Uterus (tissue), 4 donors: ENCODE measurements at places on chromosomes 1 and 21. TPM values are rescaled to one million over a fixed set of nuclear protein-coding genes. Genes with fewer than 3 reads are reported as not detected.
A peak's percentile ranks its signal among the peaks of the same experiment; 100 is the strongest.

CD52 gene
- total RNA-seq: 7.8 TPM

PRAMEF12 gene
- total RNA-seq: not detected

MPL gene
- not detected for total RNA-seq

CTNNBIP1 gene
- total RNA-seq: 7.7 TPM

HSPB7 gene
- total RNA-seq: 283 TPM

IARS2 gene
- 76.5 TPM for total RNA-seq

RPE65 gene
- total RNA-seq: not detected

TRAF3IP3 gene
- 1.3 TPM for total RNA-seq

CLEC20A gene
- total RNA-seq: not detected

S1PR1 gene
- 55.6 TPM for total RNA-seq

DNA sequence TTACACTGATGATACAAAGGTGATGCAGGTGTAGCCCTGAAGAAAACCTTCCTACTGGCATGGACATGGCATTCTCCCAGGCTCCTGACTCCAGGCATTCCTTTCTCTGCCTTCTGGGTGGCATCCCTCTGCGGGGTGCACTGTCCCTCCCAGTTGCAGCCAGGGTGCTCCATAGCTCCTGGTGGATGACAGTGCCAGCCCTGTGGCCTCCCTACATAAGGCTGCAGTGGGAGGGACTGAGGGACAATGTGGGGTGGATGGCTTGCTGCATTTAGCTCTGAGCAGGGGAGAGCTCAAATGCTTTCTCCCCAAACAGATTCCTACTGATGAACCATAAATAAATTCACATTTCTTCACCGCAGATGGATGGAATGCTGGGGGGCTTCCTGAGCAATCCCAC, 97.0 kb upstream of the GJB5 start:
- H3K4me1 ChIP-seq: no peaks in the 10 kb centered on the region
- no peak overlapping the region for H3K27ac ChIP-seq
- DNase-seq: no peak
- H3K27me3 ChIP-seq: no peaks in the 10 kb centered on the region
- H3K4me3 ChIP-seq: no peak overlapping the region
- no peaks in the 10 kb centered on the region for H3K36me3 ChIP-seq

DNA sequence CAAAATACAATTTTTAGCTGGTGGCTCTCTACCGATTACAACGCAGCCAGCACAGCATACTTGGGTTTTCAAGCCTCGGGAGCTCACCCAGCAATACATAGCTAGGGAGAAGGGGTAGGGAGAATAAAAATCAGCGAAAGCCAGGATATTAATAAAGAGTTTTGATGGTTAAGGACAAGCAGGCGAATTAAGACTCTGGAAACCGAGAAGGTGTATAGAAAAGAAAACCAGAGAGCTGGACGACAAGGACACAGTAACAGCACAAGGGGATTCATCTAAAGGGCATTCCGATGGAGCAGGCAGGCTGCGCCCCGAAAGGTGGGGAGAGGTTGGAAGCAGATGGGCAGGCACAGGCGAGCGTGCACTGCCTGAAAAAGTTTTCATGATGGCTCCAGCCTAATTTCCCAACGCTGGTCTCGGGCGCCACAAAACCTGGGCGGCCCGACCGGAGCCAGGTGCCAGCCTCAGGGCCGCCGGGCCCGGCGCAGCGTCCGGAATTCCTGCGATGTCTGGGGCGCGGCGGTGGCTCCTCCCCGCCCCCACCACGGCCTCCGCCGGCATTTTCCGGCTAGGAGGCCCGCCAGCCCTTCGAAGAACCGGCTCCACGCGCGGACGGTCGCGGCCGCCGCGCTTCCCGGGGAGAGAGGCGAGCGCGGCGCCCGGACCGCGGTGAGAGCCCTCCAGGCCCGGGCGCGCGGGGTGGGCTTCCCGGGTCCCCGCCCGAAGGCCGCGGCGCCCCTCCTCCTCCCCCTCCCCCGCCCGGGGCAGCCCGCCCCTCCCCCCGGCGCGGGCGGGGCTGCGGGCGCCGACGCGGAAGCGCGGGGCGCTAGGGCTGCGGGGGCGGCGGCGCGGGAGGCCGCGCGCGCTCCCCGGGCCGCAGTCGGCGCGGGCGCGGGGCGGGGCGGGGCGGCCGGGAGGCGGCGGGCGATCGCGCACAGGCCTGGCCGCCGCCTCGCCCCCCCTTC, 774 bp upstream of the DYRK1A start:
- peak; percentile 54 for DNase-seq
- H3K4me3 ChIP-seq: peak overlapping the region; percentile 41
- no peaks in the 10 kb centered on the region for H3K36me3 ChIP-seq
- peak overlapping the region; percentile 100 for H3K27ac ChIP-seq

DNA sequence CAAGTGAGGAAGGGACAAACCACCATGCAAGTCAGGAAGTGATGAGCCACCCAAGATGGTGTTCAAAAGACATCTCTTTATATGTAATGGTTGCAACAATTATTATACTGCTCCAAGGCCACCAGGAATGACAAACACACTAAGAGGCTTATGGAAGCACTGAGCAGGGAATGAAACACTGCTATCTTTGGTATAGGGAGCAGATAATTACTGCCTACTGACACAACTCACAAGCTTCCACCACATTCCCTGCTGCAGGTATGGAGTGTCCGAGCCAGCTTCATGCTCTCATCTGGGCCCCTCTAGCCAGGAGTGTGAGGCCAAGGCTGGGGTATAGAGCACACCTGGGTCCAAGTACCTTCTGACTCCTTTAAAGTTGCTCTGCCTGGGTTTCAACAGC, 371.4 kb downstream of the HHAT start:
- no peak overlapping the region for H3K4me3 ChIP-seq
- H3K27me3 ChIP-seq: no peaks in the 10 kb centered on the region
- DNase-seq: no peak

DNA sequence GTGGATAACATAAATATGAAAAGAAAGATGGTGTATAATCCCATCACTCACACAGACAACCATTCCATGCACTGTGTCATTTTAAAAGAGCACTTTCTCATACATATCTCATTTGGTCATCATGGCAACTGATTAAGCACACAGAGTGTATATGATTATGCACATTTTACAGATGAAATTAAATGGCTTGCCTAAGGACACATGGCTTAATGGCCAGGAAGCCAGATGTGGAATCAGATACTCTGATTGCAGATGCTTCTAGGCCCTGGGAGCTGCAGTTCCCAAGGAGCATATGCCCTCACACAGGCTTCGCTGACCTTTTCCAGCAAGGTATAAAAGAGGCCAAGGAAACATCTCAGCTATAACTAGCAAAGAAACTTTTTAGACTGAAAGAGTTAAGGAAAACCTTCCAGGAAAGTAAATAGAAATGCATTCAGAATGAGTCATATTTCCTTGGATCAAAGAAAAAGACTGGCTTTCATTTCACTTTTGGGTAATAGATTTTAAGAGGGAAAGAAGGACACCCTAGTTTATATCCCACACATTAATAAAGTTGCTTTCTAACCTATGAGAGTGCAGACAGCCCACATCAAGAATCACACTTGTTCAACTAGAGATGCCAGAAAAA, 19.6 kb upstream of the FAM89A start:
- no peaks in the 10 kb centered on the region for H3K36me3 ChIP-seq
- no peak overlapping the region for H3K27ac ChIP-seq
- H3K4me1 ChIP-seq: no peaks in the 10 kb centered on the region
- H3K27me3 ChIP-seq: no peaks in the 10 kb centered on the region
- no peak overlapping the region for H3K4me3 ChIP-seq

DNA sequence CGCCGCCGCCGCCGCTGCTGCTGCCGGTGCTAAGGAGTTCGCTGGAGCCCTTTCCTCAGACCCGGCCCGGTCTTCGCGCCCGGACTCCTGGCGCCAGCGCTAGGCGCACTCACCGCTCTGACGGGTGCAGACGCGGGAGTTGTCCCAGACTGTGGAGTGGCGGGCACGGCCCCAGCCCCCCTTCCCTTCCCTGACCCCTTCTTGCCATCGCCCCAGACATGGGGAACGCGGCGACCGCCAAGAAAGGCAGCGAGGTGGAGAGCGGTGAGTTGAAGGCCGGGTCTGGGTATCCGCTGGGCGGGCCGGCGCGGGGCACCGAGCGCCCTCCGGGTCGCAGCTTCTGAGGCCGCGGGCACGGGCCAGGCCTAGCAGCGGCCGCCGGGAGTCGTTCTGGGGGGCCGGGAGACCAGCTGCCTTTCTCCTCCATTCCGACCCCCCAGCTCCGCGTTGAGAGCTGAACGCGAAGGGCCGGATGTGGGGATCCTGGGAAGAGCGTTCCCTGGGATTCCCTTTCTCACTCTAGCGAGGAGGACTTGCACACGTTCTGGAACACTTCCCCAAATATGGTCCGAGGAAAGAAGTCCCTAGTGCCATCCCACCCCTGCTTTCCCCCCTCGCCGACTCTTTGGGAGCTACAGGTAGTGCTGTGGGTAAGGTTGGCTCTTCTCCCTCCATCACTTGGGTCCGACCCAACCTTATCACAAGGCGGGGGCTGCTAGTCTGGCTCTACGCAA, 65.8 kb upstream of the PRKACB start:
- H3K4me3 ChIP-seq: peak overlapping the region; percentile 83
- no peaks in the 10 kb centered on the region for H3K4me1 ChIP-seq
- no peaks in the 10 kb centered on the region for H3K36me3 ChIP-seq
- peak overlapping the region; percentile 93 for H3K27ac ChIP-seq

- H3K4me1 ChIP-seq: no peaks in the 10 kb centered on the region
- no peak overlapping the region for H3K27ac ChIP-seq
- DNase-seq: no peak
- H3K36me3 ChIP-seq: no peaks in the 10 kb centered on the region
- H3K27me3 ChIP-seq: no peaks in the 10 kb centered on the region
Measured at GRCh38 chr21:26593800-26594199, 20.7 kb upstream of the CYYR1 start.

- peaks cover 9% of the 10 kb centered on the region for H3K4me1 ChIP-seq
- H3K27me3 ChIP-seq: no peaks in the 10 kb centered on the region
- no peak overlapping the region for H3K4me3 ChIP-seq
Measured at GRCh38 chr1:35633547-35633946, 7.8 kb downstream of the PSMB2 start.

DNA sequence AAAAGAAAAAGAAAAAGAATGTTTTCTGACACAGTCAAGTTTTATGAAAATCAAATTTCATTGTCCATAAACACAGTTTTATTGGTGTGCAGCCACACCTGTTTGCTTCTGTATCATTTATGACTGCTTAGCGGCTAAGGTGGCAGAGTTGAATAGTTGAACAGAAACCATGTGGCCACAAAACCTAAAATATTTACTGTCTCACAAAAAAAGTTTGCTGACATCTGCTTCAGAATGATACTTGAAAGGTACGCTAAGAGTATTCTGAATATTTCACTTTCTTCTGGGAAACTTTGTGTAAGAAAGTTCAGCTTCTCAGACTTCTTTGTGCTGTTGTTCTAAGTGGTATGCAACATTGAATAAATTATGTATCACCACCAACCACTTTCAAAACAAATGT, 6.2 kb downstream of the KCNK1 start:
- H3K4me3 ChIP-seq: no peak overlapping the region
- no peak for DNase-seq
- no peaks in the 10 kb centered on the region for H3K27me3 ChIP-seq
- H3K36me3 ChIP-seq: no peaks in the 10 kb centered on the region
- H3K27ac ChIP-seq: no peak overlapping the region

DNA sequence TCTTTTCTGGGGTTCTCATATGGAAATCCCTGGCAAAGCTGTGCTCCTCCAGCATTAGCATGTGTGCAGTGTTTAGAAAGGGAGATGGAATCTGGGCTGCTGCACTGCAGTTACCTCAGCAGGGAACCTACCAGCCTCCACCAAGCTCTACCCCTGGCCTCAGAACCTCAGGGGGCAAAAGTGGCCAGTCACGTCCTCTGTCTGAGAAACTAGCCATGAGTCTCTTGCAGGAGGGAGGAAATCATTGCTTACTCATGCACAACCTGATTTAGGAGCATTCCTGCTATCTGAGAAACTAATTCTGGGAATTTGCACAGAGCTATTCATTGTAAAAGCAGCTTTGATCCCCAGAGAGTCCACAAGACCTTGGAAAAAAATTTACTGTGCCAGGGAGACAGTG, 80.6 kb upstream of the IPO9 start:
- no peak overlapping the region for H3K4me3 ChIP-seq
- H3K36me3 ChIP-seq: no peaks in the 10 kb centered on the region
- no peak overlapping the region for H3K27ac ChIP-seq

GRCh38 chr21:42145569-42146272, 73.2 kb upstream of the ABCG1 start:
- no peaks in the 10 kb centered on the region for H3K27me3 ChIP-seq
- peak; percentile 38 for DNase-seq
- no peak overlapping the region for H3K27ac ChIP-seq
- no peaks in the 10 kb centered on the region for H3K4me1 ChIP-seq

DNA sequence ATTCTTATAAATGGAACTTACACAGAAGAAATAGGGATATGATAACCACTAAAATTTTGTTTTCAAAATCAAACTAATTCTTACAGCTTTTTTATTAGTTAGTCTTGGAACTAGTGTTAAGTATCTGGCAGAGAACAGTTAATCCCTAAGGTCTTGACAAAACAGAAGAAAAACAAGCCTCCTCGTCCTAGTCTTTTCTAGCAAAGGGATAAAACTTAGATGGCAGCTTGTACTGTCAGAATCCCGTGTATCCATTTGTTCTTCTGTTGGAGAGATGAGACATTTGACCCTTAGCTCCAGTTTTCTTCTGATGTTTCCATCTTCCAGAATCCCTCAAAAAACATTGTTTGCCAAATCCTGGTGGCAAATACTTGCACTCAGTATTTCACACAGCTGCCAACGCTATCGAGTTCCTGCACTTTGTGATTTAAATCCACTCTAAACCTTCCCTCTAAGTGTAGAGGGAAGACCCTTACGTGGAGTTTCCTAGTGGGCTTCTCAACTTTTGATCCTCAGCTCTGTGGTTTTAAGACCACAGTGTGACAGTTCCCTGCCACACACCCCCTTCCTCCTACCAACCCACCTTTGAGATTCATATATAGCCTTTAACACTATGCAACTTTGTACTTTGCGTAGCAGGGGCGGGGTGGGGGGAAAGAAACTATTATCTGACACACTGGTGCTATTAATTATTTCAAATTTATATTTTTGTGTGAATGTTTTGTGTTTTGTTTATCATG, 42.3 kb upstream of the LAMC2 start:
- H3K27ac ChIP-seq: peak overlapping the region; percentile 56
- H3K4me3 ChIP-seq: no peak overlapping the region
- H3K4me1 ChIP-seq: peaks cover 5% of the 10 kb centered on the region
- H3K36me3 ChIP-seq: no peaks in the 10 kb centered on the region
- no peak for DNase-seq

GRCh38 chr21:26473471-26473870, 99.6 kb downstream of the CYYR1 start:
- no peaks in the 10 kb centered on the region for H3K27me3 ChIP-seq
- no peak overlapping the region for H3K27ac ChIP-seq
- H3K36me3 ChIP-seq: no peaks in the 10 kb centered on the region
- no peak overlapping the region for H3K4me3 ChIP-seq
- DNase-seq: no peak

DNA sequence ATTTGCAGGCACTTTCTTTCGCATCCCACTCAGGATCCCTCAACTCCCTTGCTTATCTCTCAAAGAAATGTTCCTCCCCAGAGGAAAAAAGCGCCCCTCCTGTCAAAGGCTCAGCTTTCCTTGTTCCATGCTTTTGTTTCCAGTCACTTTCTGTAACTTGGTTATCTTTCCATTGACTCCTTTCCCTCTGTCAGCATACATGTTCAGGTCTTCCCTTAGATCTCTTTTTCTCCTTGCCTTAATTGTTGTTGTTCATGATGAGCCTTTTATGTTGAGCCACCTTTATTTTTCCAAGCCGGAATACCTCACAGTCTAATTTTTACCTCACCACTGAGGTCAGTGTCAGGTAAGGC, 46.5 kb upstream of the PODN start:
- H3K27ac ChIP-seq: peak overlapping the region; percentile 25
- H3K4me1 ChIP-seq: no peaks in the 10 kb centered on the region
- H3K27me3 ChIP-seq: no peaks in the 10 kb centered on the region
- H3K4me3 ChIP-seq: peak overlapping the region; percentile 40

- DNase-seq: no peak
- no peaks in the 10 kb centered on the region for H3K27me3 ChIP-seq
Measured at GRCh38 chr1:208855403-208855802, 611.2 kb upstream of the PLXNA2 start.
